ENCODE measurements at places on chromosomes 12 and 14. TPM values are rescaled to one million over a fixed set of nuclear protein-coding genes. Genes with fewer than 3 reads are reported as not detected.
A peak's percentile ranks its signal among the peaks of the same experiment; 100 is the strongest.

GRCh38 chr12:80936642-80937390 lies 918 bp downstream of the LIN7A start:
- peak; percentile 37 for DNase-seq

DNA sequence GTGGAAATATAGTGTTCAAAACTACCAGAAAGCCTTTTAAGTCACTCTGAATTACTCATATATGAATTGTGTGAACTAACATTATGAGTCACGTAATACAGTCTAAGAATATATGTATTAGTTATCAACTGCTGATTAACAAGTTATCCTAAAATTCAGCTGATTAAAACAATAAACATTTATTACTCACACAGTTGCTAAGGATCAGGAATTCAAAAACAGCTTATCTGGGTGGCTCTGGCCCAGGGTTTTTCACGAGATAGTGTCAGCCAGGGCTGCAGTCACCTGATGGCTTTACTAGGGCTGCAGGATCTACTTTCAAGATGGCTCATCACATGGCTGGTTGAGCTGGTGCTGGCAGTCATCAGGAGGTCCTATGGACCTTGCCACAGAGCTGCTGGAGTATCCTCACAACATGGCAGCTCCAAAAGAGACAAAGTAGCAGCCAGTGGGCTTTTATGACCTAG lies 36.5 kb downstream of the CORO1C start:
- no peak for DNase-seq

DNA sequence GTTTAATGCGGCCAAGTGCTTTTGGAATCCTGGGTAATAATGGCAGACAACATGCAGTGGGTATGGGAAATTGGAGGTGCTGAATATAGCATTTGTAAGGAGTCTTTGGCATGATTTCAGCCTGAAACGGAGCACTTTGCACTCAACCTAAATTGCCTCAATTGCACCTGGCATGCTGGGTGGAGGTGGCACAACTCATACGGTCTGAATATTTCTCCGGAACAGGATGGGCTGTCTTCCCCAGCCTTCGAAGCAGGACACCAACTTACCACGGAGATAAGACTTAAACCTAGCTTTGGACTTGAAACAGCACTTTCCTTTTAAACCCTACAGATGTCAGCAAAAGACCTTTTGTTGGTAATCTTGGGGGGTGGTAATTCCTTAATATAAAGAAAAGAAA lies 153.7 kb upstream of the SRRM4 start:
- no peak for DNase-seq

DNA sequence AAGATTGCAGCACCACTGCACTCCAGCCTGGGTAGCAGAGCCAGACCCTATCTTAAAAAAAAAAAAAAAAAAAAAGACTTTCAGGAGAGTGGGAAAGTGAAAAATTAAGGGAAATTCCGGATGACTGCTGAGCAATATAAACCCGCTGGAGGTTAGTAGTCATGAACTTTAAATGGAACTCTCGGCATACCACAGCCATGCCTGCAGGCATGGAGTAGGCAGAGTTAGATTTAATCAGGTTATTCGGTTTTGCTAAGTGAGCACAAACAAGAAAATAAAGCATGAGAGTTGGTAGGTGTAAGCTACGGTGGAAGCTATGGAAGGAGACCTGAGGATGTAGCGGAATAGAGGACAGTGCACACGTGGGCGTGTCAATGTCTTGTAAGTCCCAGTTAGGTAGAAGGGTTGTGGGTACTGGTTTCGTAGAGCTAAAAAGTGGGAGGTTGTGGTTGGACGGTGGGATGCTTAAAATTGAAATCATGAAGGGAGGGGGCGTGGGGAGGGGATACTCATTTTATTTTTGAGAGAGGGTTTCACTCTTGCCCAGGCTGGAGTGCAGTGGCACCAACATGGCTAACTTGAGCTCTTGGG lies 11.8 kb upstream of the TUBA1C start:
- no peak for DNase-seq

DNA sequence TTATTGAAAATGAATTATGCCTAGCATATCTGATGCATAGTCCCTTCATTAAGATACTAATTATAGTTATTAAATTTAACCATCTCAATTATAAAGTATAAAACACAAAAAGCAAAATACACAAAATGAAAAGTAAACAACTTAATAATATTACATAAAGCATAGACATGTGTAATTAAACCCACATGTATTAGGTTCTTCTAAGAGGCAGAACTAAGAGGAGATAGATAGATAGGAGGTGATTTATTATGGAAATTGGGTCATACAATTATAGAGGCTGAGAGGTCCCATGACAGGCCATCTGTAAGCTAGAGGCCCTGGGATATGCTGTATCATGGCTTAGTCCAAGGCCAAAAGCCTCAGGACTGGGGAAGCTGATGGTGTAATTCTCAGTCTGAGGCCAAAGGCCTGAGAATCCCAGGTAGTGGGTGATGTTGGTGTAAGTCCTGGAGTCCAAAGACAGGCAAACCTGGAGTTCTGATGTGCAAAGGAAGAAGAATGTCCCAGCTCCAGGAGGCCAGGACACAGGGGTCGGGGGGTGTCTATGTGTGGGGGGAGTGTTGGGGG lies 953.3 kb downstream of the TRHDE start:
- DNase-seq = no peak

DNA sequence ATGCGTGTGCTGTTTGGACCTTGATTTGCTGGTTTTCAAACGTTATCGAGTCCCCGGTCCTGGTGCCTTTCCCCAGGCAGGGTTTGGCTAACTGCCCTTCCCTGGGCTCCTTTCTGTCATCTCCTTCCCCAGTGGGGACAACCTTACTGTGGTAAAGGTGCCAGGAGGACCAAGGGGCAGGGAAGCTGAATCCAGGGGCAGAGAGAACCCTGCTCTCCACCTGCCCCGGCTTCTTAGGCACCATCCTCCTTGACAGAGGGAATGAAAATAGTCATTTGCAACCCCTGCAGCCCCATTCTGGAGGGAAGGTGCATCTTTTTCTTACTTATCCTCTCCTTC lies 5.0 kb downstream of the CEBPE start:
- no peak for DNase-seq

DNA sequence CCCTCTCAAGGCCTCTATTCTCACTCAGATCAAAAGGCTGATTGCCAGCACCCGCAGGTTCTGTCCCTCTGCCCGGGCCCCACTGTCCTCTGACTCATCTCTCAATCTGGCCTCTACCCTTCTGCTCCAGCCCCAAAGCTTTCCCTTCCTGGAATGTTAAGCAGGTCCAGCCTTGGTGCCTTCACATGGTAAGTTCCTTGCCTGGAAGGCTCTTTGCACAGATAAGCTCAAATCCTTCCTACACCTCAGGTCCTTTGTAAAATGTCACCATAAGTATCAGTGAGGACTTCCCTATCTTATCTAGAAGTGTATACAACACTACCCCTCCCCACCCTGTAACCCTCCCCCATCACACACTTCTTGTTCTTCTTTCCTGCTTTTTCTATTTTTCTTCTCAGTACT lies 22.2 kb downstream of the LPCAT3 start:
- DNase-seq = peak; percentile 55

GRCh38 chr12:19596434-19597166 lies 157.3 kb downstream of the AEBP2 start:
- DNase-seq = no peak

GRCh38 chr12:124345795-124346194 lies 50.9 kb downstream of the RFLNA start:
- no peak for DNase-seq

- no peak for DNase-seq
Observed at GRCh38 chr14:50963919-50964318, 19.6 kb upstream of the PYGL start.

GRCh38 chr12:121579190-121579791 lies 1.5 kb downstream of the KDM2B start:
- DNase-seq = no peak

GRCh38 chr14:103418481-103418818 lies 33.2 kb downstream of the MARK3 start:
- DNase-seq = peak; percentile 35

- DNase-seq = no peak
Observed at GRCh38 chr12:29692237-29692636, 91.5 kb downstream of the TMTC1 start.

DNA sequence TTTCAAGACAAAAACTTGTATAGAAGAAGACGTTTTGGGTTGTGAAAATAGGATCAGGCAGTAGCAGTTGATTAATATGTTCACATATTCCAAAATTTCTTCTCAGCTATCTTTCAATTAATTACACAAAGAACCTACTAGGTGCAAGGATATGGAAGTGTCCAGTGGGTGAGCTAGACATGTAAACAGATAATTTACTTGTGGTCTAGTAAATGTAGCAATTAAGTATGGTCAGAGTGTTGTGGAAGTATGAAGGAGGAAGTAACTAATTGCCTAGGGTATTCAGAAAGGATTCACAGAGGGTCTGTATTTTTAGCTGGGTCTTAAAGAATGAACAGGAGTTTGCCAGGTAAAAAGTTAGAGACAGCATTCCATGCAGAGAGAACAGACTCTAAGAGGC lies 5.9 kb downstream of the GOLGA5 start:
- DNase-seq = no peak

GRCh38 chr12:78767264-78767981 lies 97.2 kb upstream of the SYT1 start:
- DNase-seq = no peak

- DNase-seq = no peak
Observed at GRCh38 chr14:65010211-65010931, 23.7 kb downstream of the FNTB start.

- DNase-seq = peak; percentile 15
Observed at GRCh38 chr14:37230551-37231194, 32.9 kb downstream of the MIPOL1 start.

GRCh38 chr14:90839889-90840266 lies 23.6 kb upstream of the TTC7B start:
- no peak for DNase-seq

GRCh38 chr12:44158746-44159145 lies 322.9 kb downstream of the TMEM117 start:
- DNase-seq = no peak

- peak; percentile 76 for DNase-seq
Observed at GRCh38 chr12:51714666-51715065, 123.6 kb downstream of the SCN8A start.

DNA sequence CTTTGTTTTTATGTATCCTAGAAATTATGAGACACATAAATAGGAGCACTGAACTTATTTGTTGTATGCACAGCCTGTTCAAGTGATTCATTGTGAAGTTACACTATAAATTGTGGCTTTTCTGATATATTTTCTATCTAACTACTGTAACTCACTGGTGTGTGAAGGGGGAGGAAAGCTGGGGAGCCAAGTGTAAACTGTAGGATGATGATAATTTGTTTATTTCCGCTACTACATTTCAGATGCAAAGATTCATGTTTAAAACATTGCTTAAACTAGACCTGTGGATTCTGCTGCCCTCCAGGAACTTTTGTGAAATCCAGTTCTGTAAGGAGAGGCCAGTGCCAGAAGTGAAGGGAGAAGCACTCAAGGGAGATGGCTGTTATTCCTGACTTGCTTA lies 3.3 kb downstream of the TMTC2 start:
- no peak for DNase-seq

- peak; percentile 25 for DNase-seq
Observed at GRCh38 chr14:36520601-36521525, 831 bp upstream of the NKX2-1 start.

DNA sequence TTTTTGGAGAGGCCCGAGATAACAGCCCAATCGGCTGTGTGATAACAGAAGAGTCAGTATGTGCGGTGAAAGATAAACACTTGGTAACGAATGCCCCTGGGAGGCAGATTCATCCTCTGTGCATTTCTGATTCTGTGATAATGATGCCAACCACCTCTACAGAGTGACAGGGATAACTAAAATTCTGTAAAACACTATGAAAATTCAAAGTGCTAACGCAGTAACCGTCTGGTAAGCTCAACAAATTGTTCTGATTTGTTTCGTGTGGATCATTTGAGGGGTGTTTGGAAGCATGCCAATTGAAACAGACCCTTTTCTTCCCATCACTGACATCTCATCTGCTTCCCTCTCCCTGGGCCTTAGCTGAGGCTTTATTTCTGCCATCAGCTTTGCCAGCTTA lies 76.3 kb downstream of the ESR2 start:
- DNase-seq = no peak

DNA sequence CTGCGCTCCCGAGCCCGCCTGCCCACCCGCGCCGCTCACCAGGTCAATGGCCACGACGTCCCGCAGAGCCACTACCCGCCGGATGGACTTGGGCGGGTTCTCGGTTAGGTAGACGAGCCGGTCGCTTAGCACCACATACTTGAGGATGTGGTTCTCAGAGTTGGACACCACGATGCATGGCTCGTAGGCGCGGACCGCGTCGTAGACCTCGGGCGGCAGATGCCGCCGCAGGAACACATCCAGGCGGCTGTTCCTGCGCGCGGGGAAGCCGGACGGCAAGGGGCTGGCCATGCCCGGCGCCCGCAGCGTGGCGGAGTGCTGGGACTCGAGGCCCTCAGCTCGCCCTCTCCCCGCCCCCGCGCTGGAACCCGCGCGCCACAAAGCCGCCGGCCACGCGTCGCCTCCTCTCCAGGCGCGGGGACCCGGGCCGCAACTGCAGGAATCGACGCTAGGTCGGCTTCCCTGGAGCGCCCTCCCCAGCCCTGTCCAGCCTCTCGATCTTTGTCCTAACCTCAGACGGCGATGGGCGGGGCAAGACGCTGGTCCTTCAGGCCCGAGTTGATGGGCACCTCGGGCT lies at the start of gene C12orf56:
Gene C12orf56, minus strand, starts transcription at position 484 of the 577 bp plus-strand sequence. Its CDS starts 193 bp downstream, at position 291.
- DNase-seq = no peak

GRCh38 chr12:100720016-100720654 lies 74.4 kb upstream of the ANO4 start:
- no peak for DNase-seq

GRCh38 chr12:85923767-85924331 lies 49.8 kb downstream of the NTS start:
- DNase-seq = no peak

DNA sequence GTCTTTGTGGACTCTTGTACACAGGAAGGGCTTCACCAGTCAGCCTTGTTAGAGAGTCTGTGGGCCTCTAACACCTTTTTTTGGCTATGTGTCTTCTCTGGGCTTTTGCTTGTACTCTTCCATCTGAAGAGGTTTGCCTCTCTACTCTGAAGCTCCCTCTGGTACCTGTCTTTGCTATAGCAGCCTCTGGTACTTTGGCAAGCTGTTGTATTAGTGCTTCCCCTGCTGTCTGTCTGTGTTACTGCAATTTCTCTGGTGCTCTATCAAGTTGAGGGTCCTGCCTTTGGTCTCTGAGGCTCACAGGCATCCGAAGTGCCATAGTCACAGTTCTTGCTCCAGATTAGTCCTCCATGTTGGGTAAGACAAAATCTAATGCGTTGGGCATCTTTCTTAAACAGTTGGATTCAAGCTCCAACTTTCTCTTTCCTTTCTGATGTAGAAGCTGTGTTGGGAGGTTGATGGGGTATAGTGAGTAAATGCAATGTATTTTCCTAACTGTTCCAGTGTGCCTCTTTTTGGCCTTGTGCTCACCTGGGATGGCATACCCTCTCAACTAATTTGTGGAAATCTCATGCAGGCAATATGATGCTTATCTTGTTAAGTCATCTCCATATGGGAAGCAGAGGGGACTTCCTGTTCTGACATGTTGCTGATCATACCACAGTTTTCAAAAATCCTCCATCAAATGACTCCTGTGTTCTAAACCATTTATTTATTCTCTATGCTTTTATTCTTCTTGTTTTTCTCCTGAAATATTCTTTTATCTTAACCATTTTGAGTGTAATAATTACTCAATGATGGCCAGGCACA lies 88.8 kb downstream of the ATF7IP start:
- DNase-seq = peak; percentile 51

PRH2 gene
- total RNA-seq = 0.63 TPM

GPR84 gene
- not detected for total RNA-seq

LRTM2 gene
- not detected for total RNA-seq

ARHGAP9 gene
- total RNA-seq = 3.3 TPM

PCBP2 gene
- total RNA-seq = 243 TPM

TMEM119 gene
- total RNA-seq = 0.03 TPM

TAS2R20 gene
- total RNA-seq = 0.05 TPM

ADGRD1 gene
- total RNA-seq = 0.03 TPM
